ENCODE measurements at places on chromosomes 1 and 21.

DNA sequence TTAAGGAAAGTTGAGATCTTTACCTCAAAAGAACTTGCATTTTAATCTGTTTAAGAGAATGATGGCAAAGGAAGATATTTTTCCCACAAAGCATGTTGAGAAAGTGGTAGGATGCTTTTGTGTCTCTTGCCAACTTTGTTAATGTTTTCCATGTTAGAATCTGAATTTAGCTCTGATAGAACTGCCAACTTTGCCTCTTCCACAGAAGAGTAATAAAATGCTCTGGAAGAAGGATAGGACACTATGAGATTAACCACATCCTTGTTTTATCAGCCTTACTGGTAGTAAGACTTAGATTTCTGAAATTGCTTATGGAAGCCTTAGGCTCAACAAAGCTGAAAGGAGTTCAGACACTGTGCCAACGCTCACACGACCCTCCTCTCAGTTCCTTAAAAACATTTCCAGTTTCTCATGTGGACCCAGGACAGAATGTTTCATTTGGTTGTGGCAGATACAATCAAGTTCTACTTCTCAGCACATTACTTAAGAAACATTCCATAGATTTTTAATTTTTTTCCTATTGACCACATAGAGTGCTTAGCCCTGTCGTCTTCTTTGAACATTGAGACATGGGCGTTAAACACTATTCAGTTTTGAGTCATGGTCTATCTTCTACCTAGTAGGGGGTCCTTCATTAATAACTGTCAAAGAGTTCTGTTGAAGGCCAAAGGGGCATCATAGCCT is 59.0 kb downstream of the MTR start:
- DNase-seq, result no peak

- DNase-seq, result no peak
Observed at GRCh38 chr1:10498231-10498630, 23.5 kb downstream of the PEX14 start.

- no peak for DNase-seq
Observed at GRCh38 chr1:54781023-54781723, 16.9 kb upstream of the PARS2 start.

DNA sequence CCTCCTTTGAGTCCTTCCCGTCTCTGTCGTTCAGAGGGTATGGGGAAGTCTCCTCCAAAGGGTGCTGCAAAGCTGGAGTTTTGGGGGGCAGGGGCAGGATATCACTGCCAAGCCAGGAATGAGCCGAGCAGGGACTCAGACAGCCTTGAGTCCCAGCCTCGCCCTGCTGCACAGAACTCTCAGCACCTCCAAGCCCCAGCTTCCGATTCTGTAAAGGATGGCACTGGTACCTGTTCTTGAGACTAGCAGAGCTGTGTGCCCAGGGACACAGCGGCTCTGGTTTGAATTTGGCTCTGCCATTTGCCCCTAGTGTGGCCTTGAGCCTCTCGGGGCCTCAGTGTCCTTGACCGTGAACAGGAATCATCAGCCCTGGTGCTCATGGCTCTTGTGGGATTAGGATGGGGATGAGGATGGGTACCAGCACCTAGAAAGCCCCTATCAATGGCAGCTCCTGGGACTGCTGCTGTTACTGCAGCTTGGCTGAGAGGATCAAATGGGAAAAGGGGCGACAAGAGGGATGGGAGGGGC is 1.5 kb upstream of the FBLIM1 start:
- no peak for DNase-seq

DNA sequence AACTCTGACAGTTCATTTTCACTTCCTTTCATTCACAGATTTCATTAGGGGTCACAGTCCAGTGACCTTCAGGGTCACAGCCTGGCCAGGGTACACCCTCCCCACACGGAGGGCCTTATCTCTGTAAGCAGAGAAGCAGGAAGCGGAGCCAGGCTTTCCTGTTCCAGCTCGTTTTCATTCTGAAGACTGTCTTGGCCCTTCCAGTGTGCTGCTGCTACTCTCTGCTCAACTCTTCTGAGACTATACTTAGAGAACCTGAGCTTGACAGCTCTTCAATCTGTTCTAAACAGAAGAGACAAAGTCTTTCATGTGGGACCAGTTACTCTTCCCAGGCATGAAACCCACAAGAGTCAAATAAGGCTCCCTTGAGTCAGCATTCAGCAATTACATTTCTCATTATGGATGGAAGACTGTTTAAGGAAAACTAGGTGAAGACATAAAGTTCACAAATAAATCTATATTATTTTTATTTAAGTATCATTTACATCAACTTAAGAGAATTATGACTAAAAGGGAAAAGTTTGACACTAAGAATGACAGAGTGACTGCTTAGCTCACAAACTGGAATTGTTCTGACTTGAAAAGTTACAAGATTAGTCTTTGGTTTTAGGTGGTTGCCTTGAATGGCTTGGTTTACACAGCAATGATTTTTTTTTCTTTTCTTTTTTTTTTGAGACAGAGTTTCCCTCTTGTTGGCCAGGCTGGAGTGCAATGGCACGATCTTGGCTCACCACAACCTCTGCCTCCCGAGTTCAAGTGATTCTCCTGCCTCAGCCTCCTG is 4.8 kb upstream of the TDRD10 start:
- no peak for DNase-seq

GRCh38 chr1:170680428-170680827 is 16.5 kb downstream of the PRRX1 start:
- DNase-seq, result no peak

DNA sequence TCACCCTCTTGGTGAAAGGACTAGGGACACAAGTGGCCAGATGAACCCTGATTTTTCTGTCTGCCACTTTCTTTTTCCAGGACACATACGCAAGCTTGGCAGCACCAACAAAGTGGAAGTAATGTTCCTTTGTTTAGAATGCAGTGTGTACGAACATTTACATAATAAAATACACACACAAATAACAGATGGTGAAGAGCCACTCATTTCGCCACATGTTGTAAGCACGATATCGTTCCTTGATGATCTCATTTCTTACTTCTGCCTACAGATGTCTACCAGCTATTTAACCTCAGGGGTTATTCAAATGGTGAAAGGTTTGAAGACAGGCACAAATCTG is 670.2 kb upstream of the CXADR start:
- DNase-seq, result no peak

- DNase-seq, result no peak
Observed at GRCh38 chr1:204577794-204578478, 61.7 kb downstream of the MDM4 start.

- no peak for DNase-seq
Observed at GRCh38 chr1:156886583-156887281, 6.8 kb upstream of the PEAR1 start.

DNA sequence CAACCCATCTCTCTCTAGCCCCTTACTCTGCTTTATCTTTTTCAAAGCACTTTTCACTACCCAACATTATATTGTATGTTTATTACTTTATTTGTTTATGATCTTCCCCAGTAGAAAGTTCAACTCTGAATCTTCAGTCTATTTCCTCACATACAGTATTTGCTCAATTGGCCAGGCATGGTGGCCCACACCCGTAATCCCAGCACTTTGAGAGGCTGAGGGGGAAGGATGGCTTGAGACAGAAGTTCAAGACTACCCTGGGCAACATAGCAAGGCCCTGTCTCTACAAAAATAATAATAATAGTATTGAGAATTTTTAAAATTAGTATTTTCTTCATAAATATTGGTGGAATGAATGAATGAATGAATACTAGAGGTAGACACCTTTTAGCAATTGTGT is 1.2 kb downstream of the STPG1 start:
- no peak for DNase-seq

DNA sequence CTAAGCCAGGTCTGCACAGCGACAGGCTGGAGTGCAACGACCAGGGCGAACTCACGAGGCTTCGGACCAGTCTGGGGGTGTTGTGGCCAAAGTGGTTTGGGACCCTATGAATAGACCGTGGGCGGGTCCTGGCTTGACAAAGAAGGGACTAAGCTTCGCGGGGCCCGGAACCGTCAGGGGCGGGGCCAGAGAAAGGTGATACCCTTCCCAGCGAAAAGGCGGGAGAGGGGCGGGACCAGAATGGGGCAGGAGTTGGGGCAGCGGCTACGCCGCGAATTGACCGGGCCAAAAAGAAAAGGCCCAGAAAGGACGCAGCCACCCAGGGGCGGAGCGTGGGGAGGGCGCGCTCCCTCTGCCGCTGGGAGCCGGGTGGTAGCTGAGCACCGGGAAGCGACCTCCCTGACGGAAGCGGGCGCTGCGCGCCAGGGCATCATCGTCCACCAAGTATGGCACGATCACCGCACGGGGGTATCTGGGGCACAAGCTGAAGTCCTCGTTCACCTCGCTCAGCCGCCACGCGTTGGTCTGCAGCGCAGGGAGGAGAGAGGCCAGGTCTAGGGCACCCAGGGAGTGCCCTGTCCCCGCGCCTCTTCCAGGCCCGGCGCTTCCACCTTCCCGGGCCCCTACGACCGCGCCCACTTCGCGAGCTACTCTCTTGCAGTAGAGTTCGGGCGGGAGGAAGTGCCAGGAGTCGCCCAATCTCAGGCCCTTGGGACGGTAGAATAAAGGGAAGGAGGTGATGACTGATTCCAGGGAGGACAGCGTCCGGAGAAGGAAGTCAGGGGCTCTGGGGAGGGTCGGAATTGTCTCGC is 6.7 kb upstream of the FAM167B start:
- DNase-seq, result peak; percentile 36

GRCh38 chr1:235659186-235659771 is 9.7 kb upstream of the GNG4 start:
- DNase-seq, result no peak

GRCh38 chr1:157439302-157439954 is 112.9 kb downstream of the FCRL5 start:
- DNase-seq, result no peak

GRCh38 chr1:95728841-95729240 is 494.8 kb downstream of the RWDD3 start:
- no peak for DNase-seq

DNA sequence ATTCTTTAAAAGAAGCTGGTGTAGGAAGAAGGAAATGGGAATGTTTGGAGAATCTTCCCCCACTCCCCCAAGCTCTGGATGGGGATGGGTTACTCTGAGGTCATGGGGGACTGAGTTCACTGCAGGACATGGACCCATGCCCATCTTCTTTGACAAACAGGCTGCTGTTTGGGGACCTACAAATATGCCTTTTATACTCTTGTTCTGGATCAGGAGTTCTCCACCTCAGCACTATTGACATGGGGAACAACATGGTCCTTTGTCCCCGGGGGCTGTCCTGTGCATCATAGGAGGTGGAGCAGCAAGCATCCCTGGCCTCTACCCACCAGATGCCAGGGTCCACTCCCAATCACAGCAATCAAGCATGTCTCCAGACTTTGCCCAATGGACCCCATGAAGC is 365.8 kb upstream of the C1orf174 start:
- DNase-seq, result no peak

DNA sequence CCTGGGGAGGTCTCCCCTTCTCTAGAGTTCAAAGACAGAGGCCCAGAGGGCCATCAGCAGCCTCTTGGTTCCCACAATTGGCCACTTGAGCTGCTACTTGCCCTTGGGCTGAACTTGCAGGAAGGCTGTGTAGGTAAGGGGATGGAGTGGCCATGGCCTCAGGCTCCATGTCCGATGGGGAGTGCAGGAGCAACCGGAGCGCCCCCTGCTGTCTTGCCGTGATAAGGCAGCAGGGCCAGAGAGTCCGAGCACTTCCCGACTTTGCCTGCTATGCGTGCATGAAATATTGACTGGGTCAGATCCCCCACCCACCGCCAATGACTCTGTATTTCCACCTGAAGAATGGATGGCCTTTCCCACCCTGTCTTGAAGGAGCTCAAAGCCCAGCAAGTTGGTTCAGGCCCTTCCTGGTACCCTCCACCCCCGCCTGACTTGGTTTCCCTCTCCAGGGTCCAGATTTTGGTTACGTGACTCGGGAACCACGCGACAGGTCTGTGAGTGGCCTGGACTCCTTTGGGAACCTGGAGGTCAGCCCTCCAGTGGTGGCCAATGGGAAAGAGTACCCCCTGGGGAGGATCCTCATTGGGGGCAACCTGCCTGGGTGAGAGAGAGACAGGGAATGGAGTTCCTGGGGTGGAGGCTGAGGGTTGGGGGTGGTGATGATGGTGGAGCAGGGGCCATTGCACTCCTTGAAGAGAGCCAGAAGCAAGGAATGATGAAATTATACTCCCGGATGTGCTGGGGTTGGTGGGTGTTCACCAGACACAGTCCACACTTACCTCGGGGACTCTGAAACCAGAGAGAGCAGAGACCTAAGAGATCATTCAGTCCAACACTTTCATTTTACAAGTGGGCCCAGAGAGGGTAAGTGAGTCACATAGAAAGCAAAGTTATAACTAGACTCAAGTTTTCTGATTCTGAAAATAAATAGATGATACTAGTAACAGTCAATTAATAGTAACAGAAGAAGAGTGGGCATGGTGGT is 25.6 kb downstream of the PADI3 start:
- no peak for DNase-seq

DNA sequence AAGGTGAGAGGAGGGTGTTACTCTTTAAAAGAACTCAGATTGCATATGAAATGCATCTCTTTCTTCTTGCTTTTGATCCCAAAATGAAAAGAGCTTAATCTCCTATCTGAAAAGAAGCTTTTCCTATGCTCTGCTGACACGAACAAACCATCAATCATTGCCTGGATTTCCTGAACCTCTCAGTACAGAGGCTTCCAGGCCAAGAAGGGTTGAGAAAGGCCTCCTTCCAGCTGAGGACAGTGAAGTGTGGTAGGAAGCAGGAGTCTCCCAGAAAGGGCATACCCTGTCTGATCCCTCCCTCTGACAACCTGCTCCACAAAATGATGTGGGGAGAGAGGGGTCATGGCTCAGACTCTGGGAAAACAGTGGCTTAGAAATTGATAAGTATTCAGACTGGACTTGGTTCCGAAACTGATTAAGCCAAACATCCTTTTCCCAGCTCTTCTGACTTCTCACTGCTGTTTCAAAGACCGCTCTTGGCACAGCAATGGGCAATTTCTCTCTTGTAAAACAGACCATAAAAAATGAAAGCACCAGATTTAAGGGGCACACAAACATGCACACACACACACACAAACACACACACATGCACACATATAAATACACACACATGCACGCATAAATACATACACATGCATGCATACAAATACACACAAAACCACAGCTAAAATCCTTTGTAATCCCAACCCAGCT is 310.3 kb downstream of the SIPA1L2 start:
- DNase-seq, result no peak

- DNase-seq, result no peak
Observed at GRCh38 chr1:206103979-206104378, 13.2 kb downstream of the AVPR1B start.

- DNase-seq, result no peak
Observed at GRCh38 chr1:173688300-173688699, 18.6 kb upstream of the ANKRD45 start.

DNA sequence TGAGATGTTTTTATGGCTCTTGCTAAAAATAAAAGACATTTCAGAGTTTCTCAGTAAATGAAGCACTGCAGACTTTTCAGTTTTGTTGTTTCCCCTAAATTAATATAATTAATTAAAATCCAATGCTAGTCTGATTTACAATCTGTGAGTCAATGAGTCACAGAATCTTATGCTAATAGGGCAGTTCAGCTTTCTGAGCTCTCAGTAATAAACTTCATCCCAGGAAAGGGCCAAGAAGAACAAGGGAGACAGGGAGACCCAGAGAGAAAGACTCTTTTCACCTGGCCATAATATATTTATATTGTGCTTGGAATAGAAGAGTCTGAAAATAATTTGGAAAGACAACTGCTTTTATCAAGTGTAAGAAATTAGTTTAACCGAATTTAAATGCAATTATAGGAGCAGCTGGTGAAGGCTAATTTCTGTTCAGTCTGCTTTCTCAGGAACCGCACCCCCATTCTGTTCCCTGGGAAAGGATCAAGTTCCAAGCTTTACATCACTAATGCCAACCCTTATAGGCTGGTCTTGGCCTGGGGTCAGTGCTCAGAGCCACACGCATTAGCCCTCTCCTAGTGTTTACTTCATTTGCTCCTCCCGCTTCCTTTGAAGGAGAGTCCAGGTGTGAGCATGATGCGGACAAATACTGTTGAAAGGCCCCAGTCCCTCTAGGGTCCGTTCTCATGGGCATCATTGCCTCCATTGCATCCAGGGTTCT is 145.6 kb downstream of the ZBTB18 start:
- DNase-seq, result no peak
